Left renal pelvis (tissue), 4 donors: ENCODE measurements at places on chromosomes 2 and 18. TPM values are rescaled to one million over a fixed set of nuclear protein-coding genes. Genes with fewer than 3 reads are reported as not detected.

RIOK3 gene
- polyA plus RNA-seq = 86.8 TPM

TRPM8 gene
- polyA plus RNA-seq = not detected

GPR45 gene
- polyA plus RNA-seq = 0.26 TPM

TP53I3 gene
- polyA plus RNA-seq = 71.9 TPM

PLGLB1 gene
- polyA plus RNA-seq = 21.8 TPM

SLC30A3 gene
- 6.8 TPM for polyA plus RNA-seq

KCNK3 gene
- 2.4 TPM for polyA plus RNA-seq

DUSP19 gene
- polyA plus RNA-seq = 6.8 TPM

ABCG8 gene
- polyA plus RNA-seq = 0.76 TPM

TBR1 gene
- not detected for polyA plus RNA-seq

HOXD12 gene
- polyA plus RNA-seq = 0.38 TPM

CNDP1 gene
- 0.86 TPM for polyA plus RNA-seq

KRTCAP3 gene
- polyA plus RNA-seq = 8.3 TPM

CABYR gene
- polyA plus RNA-seq = 7.5 TPM

GAREM2 gene
- polyA plus RNA-seq = 6.6 TPM

TDRD15 gene
- not detected for polyA plus RNA-seq

ALPI gene
- polyA plus RNA-seq = not detected

TMEM163 gene
- 2.9 TPM for polyA plus RNA-seq

LIPG gene
- 58.8 TPM for polyA plus RNA-seq

IL1R1 gene
- polyA plus RNA-seq = 21.2 TPM

OSR1 gene
- polyA plus RNA-seq = 10.8 TPM

C2orf81 gene
- 6.8 TPM for polyA plus RNA-seq

TUBA4B gene
- polyA plus RNA-seq = 0.61 TPM

SLC9A4 gene
- polyA plus RNA-seq = 10.7 TPM

GALNT3 gene
- polyA plus RNA-seq = 22.7 TPM

AGXT gene
- 1.8 TPM for polyA plus RNA-seq

FER1L5 gene
- 0.44 TPM for polyA plus RNA-seq

HOXD11 gene
- 76.0 TPM for polyA plus RNA-seq

ZNF142 gene
- 15.9 TPM for polyA plus RNA-seq

DDX18 gene
- polyA plus RNA-seq = 84.7 TPM

CCL20 gene
- polyA plus RNA-seq = 0.85 TPM

PDE1A gene
- 24.0 TPM for polyA plus RNA-seq

CCDC138 gene
- polyA plus RNA-seq = 18.6 TPM

SOWAHC gene
- polyA plus RNA-seq = 19.0 TPM

MYOM1 gene
- 6.7 TPM for polyA plus RNA-seq

ZC3H6 gene
- 8.8 TPM for polyA plus RNA-seq

SCYGR4 gene
- polyA plus RNA-seq = not detected

ASPRV1 gene
- polyA plus RNA-seq = 4.7 TPM

AFF3 gene
- polyA plus RNA-seq = 19.5 TPM

CGREF1 gene
- 5.1 TPM for polyA plus RNA-seq

RAX gene
- not detected for polyA plus RNA-seq

SPP2 gene
- polyA plus RNA-seq = not detected

ITGA4 gene
- polyA plus RNA-seq = 35.1 TPM

MROH2A gene
- 0.13 TPM for polyA plus RNA-seq

CAPG gene
- 162 TPM for polyA plus RNA-seq

MALL gene
- polyA plus RNA-seq = 13.6 TPM

OXER1 gene
- polyA plus RNA-seq = 6.8 TPM

EEF1B2 gene
- polyA plus RNA-seq = 559 TPM

SRD5A2 gene
- polyA plus RNA-seq = 0.03 TPM

GREB1 gene
- polyA plus RNA-seq = 4.3 TPM

TOGARAM2 gene
- polyA plus RNA-seq = 0.89 TPM

SETBP1 gene
- 30.6 TPM for polyA plus RNA-seq
